Umbilical cord (tissue), 2 donors: ENCODE measurements at places on chromosomes 5 and 9. TPM values are rescaled to one million over a fixed set of nuclear protein-coding genes. Genes with fewer than 3 reads are reported as not detected.

DNA sequence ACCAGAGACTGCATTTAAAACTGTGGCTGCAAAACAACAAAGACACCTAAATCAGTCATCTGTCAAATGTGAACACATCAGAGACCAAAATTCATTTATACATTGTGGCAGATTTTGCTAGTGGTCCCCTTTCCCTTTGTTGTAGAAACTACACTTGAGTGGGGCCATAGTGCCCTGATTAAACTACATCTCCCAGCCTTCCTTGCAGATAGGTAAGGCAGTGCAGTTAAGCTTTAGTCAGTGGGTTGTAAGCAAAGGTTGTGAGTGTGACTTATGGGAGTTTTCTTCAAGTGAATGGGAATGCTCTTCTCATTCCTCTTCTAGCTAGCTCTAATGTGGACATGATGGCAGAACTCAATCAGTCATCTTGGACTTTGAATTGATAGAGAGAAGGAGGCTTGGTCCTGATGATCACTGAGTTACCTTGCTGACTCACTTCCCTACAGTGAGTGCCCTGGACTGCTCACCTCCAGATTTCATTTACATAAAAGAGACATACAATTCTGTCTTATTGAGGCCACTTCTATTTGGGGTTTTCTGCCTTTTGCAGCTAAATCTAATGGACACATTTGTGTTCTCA, 35.2 kb upstream of the SPARC start:
- DNase-seq, result no peak

DNA sequence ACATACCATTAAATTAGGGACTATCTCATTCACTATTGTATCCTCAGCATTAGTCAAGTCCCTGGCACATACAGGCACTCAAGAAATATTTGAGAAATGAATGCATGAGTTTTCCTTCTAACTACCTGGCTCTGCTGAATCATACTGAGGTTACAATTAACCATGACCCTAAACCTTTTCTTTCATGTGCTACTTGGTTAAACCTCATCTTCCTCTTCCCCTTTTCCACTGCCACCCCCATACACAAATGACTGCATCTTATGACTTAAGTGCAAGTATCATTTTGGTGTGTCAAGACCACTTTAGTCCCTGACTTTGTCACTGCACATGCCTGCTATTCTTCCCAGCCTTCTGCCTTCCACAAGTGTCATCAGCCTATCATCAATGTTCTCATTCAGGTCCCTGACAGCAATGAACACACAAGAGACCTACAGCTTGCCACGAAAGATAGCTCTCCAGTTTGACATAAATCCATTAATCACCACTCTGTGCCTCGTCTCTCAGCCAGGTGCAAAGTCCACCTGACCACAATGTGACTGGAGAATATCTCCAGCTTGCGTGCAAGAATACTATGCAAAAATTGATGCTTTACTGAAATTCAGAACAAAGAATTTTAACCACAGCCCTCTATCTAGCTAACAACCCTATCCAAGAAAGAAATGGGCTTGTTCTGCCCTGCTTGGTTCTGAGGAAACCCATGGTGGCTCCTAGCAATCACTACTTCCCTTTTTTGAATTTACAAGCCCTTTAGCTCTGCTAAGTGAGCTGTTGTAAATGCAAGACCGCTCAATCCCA, 74.5 kb downstream of the MAPKAP1 start:
- DNase-seq, result no peak

The SNCB gene
- not detected for total RNA-seq

The DMRT3 gene
- total RNA-seq, result 1.2 TPM

The RASGRF2 gene
- 2.9 TPM for total RNA-seq

The PAX5 gene
- total RNA-seq, result 2.6 TPM

The C9orf153 gene
- total RNA-seq, result 0.72 TPM
